ENCODE measurements at places on chromosomes 7 and 10.

DNA sequence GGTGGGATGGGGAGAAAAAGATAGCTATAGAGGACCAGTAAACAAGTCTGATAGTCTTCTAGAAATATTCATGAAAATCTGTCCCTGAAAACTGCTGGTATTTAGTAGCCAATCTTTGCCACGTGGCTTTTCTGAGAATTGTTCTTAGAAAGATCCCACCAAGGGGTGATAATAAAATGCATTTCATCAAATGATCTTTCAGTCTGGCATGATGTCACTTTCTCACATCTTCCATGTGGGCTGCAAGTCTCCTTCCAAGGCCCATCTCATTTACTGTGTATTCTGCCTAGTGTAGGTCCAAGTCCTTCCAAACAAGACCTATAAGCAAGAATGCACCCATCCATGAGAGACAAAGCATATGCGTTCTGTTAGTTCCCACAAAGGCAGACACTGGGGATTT is 226.0 kb downstream of the CHCHD3 start:
- no peak for DNase-seq

GRCh38 chr10:48587101-48587500 is 17.8 kb downstream of the ARHGAP22 start:
- DNase-seq = no peak

- no peak for DNase-seq
Observed at GRCh38 chr7:124426621-124427020, 339.0 kb downstream of the GPR37 start.

- DNase-seq = no peak
Observed at GRCh38 chr10:47351899-47352815, 4.0 kb downstream of the RBP3 start.

GRCh38 chr10:13730956-13731355 is 144.2 kb downstream of the PRPF18 start:
- no peak for DNase-seq

DNA sequence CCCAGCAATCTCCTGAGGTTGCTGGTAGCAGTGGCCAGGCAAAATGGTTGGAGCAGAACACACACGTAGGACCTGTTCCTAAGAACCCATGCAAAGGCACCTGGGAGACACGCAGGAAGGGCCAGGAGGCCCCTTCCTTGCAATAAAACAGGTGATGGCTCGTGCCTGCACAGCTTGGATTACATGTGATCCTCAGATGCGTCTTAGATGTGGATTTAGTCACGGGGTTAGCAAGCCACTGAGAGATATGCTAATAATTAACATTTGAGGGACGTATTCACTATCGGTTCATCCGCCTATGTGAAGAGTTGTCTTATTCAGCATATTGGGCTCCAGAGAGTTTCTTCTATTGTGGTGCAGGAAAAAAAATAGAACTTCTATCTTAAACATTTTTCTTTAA is 4.6 kb upstream of the RHEB start:
- DNase-seq = no peak

- DNase-seq = no peak
Observed at GRCh38 chr7:75642810-75643486, 95.8 kb downstream of the HIP1 start.

DNA sequence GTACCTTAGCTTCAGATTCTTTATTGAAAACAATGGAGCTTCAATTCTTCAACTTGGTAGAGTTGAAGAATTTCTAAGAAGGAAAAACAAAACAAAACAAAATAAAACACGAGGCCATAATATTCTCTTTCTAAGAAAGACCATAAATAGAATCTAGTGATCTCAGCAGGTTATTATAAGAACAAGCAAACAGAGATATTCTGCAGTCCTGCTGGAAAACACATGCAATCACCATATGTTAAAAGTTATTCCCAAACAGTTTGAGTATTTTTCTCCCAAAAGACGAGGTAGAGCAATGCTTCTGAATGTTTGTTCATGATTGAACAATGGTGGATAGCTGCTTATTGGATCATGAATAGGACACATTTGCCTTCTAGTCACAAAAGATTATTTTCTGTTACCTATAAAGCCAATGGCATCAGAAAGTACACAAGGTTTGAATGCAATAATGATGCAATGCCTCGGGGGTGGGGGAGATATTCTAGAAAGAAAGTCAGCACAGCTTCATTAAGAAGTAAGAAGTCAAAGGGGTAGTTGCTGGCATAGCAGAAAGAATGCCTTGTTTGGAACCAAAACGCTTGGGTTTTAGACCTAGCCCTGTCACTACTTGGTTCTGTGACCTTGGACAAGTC is 59.3 kb downstream of the CREB3L2 start:
- DNase-seq = no peak
